DMS79 (cell line): ENCODE measurements at places on chromosomes 13 and 19.

DNA sequence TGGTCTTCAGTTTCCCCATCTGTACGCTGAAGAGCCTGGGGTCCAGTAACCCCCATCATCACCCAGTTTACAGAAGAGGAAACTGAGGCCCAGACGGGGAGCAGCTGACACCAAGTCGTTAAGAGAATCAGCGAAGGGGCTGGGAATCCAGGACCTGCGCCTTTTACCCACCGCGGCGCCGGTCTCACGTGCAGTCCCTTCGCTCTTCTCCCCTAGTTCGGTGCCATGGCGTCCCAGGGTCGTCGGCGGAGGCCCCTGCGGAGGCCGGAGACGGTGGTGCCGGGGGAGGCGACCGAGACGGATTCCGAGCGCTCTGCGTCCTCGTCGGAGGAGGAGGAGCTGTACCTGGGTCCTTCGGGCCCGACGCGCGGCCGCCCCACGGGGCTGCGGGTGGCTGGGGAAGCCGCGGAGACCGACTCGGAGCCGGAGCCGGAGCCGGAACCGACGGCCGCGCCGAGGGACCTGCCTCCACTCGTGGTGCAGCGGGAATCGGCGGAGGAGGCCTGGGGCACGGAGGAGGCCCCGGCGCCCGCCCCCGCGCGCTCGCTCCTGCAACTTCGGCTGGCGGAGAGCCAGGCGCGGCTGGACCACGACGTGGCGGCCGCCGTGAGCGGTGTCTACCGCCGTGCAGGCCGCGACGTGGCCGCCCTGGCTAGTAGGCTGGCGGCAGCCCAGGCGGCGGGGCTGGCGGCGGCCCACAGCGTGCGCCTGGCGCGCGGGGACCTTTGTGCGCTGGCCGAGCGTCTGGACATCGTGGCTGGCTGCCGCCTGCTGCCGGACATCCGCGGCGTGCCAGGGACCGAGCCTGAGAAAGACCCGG, 698 bp downstream of the BLOC1S3 start:
- no peak for DNase-seq

- DNase-seq: no peak
These were observed 3.4 kb downstream of the C19orf12 start for GRCh38 chr19:29711584-29712132.

GRCh38 chr19:40673397-40673796, 17.1 kb downstream of the NUMBL start:
- no peak for DNase-seq

DNA sequence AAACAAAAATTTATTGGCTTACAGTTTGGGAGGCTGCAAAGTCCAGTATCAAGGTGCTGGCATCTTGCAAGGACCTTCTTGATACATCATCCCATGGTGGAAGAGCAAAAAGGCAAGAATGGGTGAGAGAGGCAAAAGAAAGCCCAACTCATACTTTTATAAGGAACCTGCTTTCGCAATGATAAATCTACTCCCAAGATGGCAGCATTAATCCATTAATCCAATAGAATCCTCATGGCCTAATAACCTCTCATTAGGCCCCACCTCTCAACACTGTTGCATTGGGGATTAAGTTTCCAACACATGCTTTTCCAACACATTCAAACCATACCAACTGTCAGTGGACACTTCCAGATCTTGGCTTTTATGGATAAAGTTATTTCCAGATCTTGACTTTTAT, 48.7 kb upstream of the ZNF507 start:
- DNase-seq: no peak

DNA sequence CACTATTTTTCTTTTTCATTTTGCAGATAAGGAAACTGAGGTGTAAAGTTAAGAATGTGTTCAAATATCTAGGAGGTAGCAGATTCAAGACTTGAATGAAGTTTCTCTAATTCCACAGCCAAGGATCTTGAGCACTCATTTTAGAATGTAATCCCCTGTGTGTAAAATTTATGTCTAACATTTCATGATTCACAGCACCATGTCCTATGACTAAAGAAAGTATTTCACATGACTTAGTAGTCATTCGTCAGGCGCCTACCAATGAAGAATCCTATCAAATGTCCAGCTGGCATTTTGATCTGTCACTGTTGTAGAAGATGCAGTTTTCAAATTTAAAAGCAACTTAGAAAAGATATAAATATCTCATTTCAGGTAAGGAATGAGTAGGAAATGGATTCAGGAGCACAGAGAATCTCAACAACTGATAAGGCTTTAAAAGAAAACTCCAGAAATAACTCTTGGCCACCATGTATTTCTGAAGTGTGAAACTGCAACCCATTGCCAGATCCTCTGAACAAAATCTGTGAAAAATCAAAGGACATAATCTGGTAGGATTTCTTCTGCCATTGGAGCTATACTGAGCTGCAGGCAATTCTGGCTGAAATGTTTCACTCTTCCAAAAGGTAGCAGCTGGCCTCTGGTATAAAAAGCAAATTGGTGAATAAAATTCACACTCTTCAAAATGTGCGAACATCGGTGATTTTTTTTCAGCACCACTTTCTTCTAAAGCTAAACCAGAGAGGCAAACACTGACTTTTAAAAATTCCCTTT, 92.2 kb downstream of the DCLK1 start:
- DNase-seq: no peak

GRCh38 chr13:110374431-110375370, 67.6 kb downstream of the COL4A2 start:
- DNase-seq: no peak

- no peak for DNase-seq
These were observed 1131.7 kb downstream of the SLITRK5 start for GRCh38 chr13:88802886-88803285.
